ENCODE measurements at places on chromosomes 5 and 9.

DNA sequence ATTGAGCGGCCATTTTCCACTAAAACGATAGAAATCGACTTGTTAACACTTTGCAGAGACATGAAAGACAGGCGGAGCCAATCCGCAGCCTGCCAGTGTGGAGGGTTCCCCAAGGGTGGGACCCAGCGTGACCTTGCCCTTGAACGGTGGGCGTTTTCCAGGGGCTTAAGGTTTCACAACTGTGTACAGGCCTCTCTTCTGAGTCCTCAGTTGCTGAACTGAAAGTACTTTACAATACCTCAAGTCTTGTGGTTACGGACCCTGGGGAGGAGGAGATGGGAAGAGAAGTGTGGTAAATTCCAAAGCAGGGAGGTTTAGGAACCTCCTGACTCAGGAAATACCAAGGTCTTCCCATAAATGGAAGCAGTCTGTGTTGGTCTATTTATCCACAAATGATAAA is 68.2 kb upstream of the CKMT2 start:
- no peak for DNase-seq

- DNase-seq, result no peak
Observed at GRCh38 chr5:166750376-166750775, 1541.1 kb upstream of the WWC1 start.

- DNase-seq, result no peak
Observed at GRCh38 chr5:142222225-142222865, 102.5 kb downstream of the SPRY4 start.

GRCh38 chr5:109644829-109645228 is 44.9 kb upstream of the MAN2A1 start:
- no peak for DNase-seq

DNA sequence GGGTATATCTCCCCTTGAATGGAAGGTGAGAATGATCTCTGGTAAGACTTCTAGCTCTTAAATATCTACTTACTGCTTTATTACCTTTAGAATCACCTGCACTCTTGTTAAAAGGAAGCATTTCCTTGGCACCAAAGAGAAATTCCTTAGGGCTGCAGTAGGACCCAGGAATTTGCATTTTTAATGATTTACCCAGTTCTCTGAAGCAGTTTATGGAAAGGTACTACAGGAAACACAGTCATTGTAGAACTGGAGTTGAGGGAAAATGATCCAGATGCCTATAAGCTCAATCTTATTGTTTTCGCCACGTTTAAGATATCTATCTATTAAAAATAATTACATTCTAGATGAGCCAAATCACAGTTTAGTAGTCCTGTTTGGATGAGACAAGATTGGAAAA is 9.5 kb upstream of the C9 start:
- DNase-seq, result no peak

DNA sequence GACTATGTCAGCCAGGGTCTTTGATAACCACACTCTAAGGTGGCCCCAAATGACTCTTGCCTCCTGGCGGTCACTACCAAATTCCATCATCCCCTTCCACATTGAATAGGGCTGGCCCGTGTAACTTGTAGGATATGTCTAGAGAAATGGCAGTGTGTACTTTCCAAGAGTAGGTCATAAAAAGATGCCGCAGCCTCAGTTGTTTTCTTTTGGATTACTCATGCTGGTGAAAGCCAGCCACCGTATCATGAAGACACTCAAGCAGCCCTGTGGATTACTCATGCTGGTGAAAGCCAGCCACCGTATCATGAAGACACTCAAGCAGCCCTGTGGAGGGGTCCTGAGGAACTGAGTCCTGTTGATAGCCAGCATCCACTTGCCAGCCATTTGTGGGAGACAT is 172.0 kb upstream of the TBC1D2 start:
- DNase-seq, result no peak

- no peak for DNase-seq
Observed at GRCh38 chr5:77499441-77499840, 7.3 kb upstream of the WDR41 start.

GRCh38 chr5:175493726-175494125 is 15.4 kb downstream of the SFXN1 start:
- DNase-seq, result no peak

GRCh38 chr5:73218552-73219171 is 45.7 kb downstream of the TMEM174 start:
- no peak for DNase-seq

GRCh38 chr9:93667627-93668026 is 91.2 kb downstream of the PHF2 start:
- DNase-seq, result no peak

DNA sequence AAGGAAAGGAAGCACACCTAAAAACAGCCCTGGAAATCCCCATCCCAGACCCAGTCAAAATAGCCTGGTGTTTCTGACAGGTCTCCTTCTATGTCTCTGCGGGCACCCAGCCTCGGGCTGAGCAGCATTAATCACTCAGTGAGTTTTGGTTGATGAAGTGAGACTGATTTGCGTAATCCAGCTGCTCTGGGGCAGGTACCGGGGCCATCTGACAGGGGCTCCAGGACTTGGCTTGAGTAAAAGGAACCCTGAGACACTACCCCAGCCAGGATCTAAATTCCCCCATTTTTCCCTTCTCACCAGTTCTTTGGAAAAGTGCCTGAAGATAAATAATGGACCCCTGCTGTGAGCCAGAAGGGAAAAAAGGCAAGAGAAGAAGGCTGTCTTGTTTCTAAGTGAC is 596 bp downstream of the SLC28A3 start:
- DNase-seq, result no peak

DNA sequence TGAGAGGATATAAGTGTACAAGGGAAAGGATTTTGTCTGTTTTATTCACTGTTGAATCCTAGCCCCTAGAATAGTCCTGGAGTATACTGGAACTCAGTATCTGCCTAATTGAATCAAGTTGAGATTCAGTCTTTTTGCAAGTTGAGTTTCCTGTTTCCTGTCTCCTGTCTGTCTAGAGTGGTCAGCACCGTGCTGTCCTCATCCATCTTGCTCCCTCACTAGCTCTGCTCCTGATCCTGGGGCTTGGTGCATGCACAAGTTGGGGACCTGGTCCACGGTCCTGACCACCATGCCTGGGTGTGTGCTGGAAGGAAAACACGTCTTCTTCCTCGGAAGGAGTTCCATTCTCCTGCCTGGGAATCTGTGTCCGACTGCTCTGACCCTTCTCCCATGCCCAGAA is 3.2 kb downstream of the IL5 start:
- no peak for DNase-seq

GRCh38 chr9:22986556-22986955 is 539.9 kb downstream of the DMRTA1 start:
- no peak for DNase-seq

DNA sequence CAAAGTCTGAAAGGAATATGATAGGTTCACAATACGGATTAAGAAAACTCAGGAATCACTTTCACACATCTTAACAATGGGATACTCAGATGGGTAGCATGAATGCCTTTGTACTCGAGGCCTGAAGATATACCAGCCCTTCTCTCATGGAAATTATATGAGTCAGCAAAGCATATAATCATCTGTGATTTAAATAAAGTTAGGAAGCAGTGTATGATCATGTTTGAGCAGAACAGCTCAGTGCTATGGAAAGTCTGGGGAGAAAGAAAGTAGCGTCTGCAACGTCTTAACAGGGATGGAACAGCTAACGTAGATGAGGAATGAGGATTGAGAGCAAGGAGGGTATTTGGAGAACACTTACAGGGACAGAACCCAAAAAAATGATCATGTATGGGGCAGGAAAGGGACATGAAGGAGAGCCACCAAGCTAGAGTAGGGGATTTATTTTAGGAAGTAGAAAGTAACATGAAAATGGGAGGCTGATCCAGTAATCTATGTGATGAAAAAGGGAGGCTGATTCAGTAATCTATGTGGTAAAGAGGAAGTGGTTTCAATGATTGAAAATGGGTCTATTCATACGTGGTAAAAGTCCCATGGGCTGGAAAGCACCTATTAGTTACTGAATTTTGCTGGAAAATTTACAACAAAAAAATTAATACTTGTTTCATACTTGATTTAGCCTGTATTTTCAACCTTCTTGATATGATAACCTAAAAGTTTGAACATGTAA is 85.9 kb downstream of the GNA14 start:
- DNase-seq, result no peak

GRCh38 chr5:145904743-145905142 is 31.6 kb upstream of the SH3RF2 start:
- DNase-seq, result no peak

GRCh38 chr5:10550222-10550995 is 13.5 kb upstream of the ANKRD33B start:
- no peak for DNase-seq

GRCh38 chr9:134622896-134623257 is 18.7 kb upstream of the COL5A1 start:
- DNase-seq, result no peak

DNA sequence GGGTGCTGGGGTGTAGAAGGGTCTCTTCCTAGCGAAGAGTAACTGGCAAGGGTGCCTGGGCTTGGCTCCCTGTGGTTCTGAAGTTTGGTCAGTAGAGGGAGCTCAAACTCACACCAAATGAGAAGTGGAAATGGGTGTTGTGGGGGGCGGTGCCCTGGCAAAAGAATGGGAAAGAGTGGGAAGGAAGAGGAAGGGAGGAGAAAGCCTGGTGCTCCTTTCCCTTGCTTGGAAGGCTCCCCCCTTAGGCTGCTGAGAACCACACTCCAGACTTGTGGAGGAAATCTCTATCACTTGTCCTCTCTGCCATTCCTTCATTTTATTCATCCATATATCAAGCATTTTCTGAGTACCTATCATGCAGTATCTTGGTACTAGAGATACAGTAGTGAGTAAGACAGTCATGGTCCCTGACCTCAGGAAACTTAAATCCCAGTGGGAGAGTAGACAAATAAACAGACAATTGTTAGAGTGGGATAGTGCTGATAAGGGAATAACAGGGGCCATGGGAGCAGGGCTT is 13.0 kb downstream of the SLC4A9 start:
- DNase-seq, result no peak

- no peak for DNase-seq
Observed at GRCh38 chr5:54930736-54931135, 54.7 kb downstream of the ESM1 start.

DNA sequence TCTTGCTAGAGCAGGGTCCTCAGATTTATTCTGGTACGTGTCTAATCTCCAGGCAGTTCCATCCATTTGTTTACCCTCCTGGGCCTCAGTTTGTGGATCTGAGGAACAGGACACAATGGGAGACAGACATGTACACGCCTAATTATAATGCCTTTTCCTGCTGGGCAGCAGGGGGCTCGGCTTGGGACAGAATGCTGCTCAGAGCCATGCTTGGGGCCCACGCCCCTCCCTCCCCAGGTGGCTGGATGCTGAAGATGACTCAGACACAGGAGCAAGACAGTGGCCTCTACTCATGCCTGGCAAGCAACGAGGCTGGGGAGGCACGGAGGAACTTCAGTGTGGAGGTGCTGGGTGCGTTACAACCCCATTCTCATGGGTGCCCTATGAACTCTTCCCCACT is 72.7 kb upstream of the ASS1 start:
- DNase-seq, result no peak

GRCh38 chr9:16729651-16730050 is 140.8 kb downstream of the BNC2 start:
- no peak for DNase-seq

GRCh38 chr5:136103118-136103517 is 29.5 kb upstream of the SMAD5 start:
- DNase-seq, result no peak

GRCh38 chr9:128203024-128203706 is at the start of gene DNM1:
TSS of gene DNM1 (plus strand) at chr9:128203379. CDS start at chr9:128203471, 92 bp downstream.
- peak; percentile 59 for DNase-seq

- DNase-seq, result no peak
Observed at GRCh38 chr9:135098400-135099105, 11.1 kb downstream of the OLFM1 start.

- DNase-seq, result no peak
Observed at GRCh38 chr5:16884595-16884994, 51.5 kb downstream of the MYO10 start.

DNA sequence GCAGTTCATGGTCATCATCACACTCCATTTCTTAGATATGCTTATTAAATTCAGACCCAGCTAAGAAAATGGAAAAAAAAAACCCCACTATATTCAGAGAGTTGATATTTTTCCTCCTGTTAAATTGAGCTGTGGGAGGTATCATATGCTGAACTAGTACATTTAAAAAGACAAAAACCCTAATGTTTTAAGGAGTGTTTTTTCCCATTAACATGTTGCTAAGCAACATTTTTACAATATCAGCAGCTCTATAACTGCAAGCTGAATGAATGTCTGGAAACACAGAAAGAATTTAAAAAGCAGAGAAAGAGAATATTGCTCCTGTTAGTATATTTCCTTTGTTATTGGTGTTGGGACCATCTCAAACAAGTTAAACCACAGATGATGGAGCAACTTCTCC is 265.8 kb upstream of the GRIA1 start:
- no peak for DNase-seq

DNA sequence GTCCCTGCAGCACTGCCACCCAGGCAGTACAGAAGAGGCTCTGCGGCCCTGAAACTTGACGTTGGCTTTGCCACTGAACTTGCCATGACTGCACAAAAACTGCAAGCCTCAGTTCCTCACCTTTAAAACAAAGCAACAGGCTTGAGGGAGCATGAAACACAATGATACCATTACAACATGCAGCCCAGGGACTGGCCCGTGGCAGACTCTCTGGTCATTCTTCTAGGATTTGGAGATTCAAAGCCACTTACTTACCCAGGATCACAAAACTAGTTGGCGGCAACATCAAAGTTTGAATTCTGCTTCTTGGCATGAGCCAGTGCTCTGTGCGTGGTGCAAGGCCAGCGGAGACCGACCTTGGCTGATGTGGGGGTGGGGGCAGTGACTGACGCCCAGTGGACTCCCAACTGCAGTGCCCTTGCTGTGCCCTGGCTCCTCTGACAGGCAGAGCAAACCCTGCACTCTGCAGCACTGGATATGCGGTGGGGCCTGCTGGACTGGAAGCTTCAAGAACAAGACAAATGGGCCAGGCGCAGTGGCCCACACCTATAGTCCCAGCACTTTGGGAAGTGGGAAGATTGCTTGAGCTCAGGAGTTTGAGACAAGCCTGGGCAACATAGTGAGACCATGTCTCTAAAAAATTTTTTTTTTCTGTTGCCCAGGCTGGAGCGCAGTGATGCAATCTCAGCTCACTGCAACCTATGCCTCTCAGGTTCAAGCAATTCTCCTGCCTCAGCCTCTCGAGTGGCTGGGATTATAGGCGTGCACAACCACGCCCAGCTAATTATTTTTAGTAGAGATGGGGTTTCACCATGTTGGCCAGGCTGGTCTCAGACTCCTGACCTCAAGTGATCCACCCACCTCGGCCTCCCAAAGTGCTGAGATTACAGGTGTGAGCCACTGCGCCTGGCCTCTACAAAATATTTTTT is 18.9 kb downstream of the SQSTM1 start:
- no peak for DNase-seq

- no peak for DNase-seq
Observed at GRCh38 chr5:176481711-176482110, 33.5 kb downstream of the FAF2 start.

DNA sequence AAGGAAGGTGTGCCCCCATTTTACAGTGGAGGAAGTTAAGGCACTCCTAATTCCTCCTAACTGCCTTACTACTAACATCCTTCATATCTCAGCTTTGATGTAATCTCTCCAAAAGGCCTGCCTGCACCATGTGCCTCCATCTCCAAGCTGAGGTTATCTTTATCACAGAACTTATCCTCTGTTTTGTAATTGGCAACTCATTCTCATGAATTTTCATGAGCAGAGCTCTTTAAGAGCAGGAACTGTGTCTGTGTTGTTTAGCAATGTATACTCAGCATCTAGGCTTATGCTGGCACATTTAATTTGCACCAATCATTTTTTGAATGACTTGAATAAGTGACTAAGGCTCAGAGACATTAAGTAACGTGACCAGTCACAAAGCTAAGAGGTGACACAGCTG is 147.9 kb upstream of the VLDLR start:
- DNase-seq, result no peak
